Fibroblast of pulmonary artery (primary cell): ENCODE measurements at places on chromosomes 16 and 17.

DNA sequence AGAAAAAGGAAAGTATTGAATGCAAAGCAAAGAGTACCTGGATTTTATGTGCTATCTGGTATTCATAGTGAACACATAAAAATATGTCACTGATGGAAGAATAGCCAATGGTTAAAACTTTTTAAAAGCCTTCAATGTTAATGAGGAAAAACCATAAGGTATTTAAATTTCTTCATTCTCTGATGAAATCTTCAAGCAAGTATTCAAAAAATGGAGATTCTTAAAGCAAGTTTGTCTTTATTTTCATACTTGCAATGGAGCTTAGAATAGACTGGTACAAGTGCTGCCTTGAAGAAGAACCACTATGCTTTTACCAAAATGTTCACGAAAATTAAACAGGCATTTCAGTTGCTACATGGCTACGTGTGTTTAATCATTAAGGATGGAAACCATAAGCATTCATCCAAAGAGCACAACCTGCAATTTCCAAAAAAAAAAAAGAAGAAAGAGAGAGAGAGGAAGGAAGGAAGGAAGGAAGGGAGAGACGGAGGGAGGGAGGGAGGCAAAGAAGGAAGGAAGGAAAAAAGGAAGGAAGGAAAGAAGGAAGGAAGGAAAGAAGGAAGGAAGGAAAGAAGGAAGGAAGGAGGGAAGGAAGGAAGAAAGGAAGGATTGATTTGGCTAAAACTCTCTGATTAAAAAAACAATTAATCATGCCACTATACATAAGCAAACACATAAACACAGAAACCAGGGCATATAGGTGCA lies 17.6 kb downstream of the HS3ST3A1 start:
- DNase-seq: no peak

- peak; percentile 70 for DNase-seq
Measured at GRCh38 chr16:78122774-78123315, 23.4 kb downstream of the WWOX start.

GRCh38 chr17:14871921-14872320 lies 393.2 kb downstream of the PMP22 start:
- DNase-seq: peak; percentile 50

DNA sequence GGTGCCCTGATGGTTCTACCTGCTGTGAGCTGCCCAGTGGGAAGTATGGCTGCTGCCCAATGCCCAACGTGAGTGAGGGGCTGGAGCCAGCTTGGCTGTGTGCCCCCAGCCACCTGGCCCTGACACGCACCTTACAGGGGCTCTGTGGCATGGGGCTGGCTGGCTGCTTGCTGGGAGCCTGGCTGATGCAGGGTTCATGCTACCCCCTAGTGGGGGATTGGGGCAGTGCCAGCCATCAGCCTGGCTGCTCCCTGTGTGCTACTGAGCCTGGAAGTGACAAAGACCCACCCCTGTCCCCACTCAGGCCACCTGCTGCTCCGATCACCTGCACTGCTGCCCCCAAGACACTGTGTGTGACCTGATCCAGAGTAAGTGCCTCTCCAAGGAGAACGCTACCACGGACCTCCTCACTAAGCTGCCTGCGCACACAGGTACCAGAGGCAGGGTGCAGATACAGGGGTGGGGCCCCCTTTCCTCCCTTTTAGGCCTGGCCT lies 5.7 kb downstream of the GRN start:
- peak; percentile 62 for DNase-seq

DNA sequence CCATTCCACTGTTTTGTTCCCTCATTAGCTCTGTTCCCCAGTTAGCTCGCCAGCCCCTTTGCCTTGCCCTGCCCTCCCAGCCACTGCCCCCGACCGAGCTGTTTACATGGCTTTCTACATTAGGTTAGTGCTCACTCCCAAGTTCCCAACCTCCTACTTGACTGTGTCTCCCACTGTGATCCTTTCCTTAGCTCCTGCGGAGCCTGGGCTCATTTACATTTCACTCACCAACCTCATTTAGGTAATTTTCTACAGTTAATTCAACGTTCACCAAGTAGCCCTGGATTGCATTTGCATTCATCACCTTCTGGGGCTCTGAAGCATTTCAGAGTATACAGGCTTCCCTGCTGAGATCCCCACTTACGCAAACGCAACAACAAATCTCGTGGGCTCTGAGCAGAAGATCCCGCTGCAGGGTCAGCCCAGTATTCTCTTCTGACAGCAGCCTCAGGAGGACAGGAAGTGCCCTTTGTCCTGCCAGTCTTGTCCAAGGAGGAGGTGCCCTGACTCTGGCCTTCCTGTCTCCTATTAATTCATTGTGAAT lies 325.8 kb upstream of the CCL2 start:
- DNase-seq: no peak

GRCh38 chr17:48679385-48680096 lies 42.8 kb downstream of the PRAC1 start:
- DNase-seq: peak; percentile 10

DNA sequence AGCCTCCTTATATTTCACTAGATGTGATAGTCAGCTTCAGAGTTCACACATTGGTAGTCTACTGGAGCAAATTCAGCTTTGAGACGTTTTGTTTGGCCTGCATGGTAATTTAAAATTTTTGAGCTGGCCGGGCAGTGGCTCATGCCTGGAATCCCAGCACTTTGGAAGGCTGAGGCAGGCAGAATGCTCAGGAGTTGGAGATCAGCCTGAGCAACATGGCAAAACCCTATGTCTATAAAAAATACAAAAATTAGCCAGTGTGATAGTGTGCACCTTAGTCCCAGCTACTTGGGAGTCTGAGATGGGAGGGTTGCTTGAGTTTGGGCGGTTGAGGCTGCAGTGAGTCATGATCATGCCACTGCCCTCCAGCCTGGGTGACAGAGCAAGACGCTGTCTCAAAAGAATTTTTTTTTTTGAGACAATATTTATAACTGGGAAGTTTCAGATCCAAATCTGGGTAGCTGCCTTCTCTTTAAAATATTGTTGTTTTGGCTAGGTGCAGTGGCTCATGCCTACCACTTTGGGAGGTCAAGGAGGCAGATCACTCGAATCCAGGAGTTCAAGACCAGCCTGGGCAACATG lies 4.8 kb upstream of the BLMH start:
- DNase-seq: no peak

DNA sequence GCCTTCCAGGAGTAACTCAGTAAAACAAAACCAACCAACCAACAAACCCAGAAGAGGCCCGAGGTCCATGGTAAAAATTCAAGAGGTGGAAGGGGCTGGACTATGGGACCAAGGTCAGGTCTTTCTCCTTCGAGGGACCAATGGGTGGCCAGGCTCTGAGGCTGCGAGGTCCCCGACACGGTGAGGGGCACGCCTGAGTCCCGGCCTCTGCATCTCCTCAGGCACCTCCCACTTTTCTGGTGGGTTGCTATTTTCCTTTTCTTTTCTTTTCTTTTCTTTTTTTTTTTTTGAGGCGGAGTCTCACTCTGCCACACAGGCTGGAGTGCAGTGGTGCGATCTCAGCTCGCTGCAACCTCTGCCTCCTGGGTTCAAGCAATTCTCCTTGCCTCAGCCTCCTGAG lies 18.0 kb downstream of the CD7 start:
- DNase-seq: no peak

- peak; percentile 28 for DNase-seq
Measured at GRCh38 chr17:76725580-76726230, 701 bp downstream of the JMJD6 start.
